NB4 (cell line): ENCODE measurements at places on chromosomes 2 and 18.

DNA sequence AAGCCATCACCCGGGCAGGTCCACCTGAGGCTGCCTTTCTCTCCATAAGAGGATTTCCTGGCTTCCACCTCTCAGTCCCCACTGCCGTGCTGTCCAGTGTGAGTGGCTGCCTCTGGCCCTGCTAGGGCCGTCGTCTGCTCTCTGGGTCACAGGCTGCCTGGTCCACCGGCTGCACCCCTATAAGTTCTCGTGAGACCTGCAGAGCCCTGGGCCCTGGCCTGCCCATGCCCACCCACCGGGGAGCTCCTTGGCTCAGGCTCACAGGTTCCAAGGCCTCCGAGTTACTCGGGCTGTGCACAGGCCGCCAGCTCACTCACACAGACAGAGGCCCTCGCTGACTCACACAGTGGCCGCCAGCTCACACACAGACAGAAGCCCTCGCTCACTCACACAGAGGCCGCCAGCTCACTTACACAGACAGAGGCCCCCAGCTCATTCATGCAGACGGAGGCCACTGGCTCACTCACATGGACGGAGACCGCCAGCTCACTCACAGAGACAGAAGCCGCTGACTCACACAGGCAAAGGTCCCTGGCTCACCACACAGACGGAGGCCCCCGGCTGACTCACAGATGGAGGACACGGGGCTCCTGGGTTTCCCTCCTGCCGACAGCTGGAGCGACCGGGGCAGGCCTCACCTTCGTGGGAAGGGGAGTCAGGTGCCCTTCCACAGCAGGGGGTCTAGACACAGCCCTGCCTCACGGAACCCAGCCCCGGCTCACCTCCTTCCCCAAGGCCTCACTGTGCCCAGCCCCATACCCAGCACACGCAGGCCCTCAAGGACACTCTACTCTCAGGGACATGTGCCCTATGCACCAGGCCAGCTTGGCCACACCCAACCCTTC lies 334.1 kb upstream of the MYT1L start:
- DNase-seq = peak; percentile 19

- peak; percentile 15 for DNase-seq
Observed at GRCh38 chr2:207833251-207833751, 63.6 kb upstream of the FZD5 start.

GRCh38 chr2:74945788-74946331 lies 12.6 kb upstream of the POLE4 start:
- DNase-seq = no peak

DNA sequence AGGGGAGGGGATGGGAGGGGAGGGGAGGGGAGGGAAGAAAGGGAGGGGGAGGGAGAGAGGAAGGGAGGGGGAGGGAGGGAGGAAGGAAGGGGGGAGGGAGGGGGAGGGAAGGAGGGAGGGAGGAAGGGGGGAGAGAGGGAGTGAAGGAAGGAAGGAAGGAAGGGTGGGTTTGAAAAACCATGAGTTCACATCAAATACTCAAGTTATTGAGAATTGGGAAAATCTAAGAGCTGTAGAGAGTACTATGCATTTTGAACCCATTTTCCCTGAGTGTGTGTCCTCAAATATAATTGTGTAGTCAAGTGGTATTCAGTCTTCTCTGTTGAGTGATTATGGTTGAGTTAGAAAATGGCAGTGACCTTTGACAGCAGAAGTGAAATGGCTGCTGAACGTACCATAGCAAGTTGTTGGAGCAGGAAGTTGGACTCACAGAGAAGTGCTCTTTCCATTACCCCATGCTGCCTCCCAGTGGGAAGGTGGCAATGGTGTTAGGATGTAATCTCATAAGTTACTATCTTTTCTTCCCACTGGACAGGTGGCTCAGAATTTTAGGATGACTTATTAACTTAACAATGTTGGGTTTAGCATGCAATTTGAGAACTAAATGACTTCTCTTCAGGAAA lies 214.6 kb downstream of the SETBP1 start:
- DNase-seq = peak; percentile 57

DNA sequence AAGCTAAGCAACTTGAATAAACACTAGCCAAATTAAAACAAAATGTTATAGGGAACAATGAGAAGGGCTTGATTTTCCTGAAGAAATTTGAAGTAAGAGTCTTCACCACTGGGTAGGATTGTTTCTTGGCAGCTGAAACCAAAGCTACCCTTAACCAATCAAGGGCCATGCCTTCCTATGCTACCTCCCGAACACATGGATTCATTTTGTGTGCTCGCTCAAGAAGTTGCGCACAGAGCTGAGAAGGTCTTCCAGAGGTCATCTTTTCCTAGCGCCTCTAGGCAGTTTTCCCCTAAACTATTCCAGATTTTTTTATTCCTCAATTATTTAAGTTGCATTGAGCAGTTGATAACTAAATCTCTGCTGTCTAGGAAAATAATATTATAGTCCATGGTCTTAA lies 264.6 kb downstream of the RBM43 start:
- no peak for DNase-seq

DNA sequence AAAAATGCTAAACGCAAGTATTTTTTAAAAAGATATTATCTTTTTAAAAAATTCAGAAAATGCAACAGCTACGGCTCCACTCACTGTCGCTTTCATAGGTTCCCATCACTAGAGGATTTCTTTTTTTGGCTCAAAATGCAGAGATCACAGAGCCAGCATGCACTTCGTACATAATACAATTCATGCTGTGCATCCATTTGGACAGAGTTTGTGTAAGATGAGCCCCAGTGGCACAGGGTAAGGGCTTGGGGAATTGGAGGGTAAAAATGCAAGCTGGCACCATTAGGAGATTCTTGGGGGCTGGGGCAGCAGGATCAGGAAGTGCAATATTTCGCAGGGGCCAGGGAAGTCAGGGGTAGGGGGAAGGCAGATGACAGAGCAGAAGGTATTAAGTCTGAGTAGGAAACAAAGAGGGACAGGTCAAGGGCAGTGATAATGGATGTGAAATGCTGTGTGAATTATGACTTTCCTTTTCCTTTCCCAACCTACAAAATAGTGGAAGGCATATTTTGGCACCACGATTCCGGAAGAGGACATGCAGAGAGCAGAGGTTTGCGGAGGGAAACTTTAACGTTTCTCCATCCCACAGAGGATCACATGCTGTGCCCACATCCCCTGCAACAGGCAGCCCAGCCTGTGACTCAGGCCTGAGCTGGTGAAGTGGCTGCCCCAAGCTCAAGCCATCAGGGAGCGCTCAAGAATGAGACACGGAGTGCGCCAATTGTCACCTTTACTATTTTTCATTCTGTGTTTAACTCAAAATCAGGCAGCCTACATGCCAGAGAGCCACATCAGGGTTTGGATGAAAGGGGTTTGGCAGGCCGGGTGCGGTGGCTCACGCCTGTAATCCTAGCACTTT lies 4.7 kb downstream of the CAPG start:
- peak; percentile 99 for DNase-seq

GRCh38 chr2:437756-438393 lies 150.0 kb upstream of the ALKAL2 start:
- peak; percentile 73 for DNase-seq

DNA sequence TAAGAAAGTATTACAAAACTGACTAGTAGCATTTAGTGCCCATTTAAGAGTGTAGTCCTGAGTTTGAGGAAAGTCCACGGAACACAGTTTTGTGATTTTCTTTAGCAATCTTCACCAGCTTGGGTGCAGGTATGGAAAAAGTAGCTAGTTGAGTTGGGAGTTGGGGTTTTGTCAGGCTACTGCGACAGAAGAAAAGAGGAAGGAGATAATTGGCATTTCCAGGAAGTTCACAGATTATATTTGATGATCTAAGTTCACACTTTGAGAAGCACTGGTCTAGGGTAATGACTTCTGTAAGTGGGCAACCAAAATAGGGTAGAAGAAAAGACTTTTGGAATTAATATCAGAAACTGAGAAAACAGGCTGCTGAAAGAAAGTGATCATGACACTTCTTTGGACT lies 52.1 kb downstream of the VIL1 start:
- DNase-seq = no peak
